IPS-NIHi11 (cell line): ENCODE measurements at places on chromosomes 11 and 22.

DNA sequence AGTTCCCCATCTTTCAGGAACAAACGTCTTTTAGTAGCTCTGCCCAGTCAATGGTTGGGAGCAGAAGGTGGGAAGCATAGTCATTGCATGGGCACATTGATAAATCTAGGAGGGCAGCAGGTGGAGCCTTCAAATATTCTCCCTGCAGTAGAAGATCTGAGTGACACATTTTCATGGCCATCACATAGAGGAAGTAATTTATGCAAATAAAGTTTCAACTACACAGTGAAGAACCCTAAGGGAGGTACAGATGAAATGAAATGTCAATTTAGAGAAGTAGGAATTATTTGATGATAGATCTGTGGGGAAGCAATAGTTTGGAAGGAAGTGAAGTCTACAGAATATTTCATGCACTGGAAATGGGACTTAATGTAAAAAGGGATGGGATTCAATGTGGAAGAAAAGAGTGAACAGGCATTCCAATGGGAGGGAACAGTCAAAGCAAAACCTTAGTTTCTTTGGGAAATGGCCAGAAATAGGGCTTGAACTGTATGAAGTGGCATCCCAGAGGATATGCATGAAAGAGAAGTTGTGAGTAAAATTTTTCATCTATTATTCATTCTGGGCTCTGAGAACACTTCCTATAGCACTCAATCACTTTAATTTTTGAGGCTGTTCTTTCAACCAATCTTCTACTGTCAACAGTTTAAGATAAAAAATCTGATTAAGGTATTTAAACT lies 256.2 kb upstream of the LUZP2 start:
- no peak for DNase-seq

DNA sequence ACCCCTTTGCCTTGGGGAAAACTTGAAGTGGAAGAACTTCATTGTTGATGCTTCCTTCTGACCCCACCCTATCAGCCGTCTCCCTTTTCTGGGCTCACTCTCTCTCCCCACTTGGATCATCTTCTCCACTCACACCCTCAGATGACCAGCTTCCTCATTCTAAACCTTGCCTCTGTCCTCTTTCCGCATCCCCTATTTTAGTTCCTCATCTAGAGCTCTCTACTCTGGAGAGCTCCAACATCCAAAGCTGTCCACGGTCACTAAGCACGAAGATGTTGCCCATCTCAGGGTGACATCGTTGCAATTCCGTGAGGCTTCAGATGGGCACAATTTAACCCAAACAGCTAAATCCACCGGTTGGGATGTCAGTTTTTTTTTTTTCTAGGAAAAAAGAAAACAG lies 31.6 kb upstream of the ME3 start:
- no peak for DNase-seq

GRCh38 chr11:106848526-106848925 lies 169.8 kb downstream of the GUCY1A2 start:
- no peak for DNase-seq

DNA sequence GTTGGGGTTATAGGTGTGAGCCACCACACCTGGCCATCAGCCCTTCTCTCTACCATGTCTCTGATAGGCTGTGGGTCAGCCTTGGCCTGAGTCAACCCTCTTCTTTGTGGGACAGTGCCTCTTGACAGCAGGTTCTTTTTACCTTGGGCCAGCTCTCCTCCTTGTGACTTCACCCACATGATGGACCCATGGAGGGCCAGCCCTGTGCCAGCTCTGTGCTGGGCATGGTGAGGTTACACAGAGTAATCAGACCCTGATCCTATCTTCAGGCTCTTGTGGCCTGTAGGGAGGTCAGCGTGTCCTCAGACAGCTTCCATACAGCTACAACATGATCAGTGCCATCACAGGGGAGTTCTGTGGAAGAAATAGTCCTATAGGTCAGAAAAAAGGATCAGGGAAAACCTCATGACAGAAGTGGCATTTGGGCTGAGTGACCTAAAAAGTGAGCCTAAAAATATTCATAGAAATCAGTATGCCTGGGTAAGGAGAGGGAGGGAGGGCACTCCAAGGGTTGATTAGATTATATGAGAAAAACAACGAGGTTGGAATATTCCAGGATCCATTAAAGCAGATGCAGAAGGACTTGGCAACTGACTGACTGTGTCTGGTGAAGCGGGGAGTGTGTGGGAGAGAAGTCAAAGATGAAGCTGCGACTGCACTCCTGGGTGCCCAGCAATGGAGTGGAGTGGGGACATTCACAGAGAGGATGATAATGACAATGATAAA lies 17.1 kb downstream of the OTOG start:
- DNase-seq, result no peak

DNA sequence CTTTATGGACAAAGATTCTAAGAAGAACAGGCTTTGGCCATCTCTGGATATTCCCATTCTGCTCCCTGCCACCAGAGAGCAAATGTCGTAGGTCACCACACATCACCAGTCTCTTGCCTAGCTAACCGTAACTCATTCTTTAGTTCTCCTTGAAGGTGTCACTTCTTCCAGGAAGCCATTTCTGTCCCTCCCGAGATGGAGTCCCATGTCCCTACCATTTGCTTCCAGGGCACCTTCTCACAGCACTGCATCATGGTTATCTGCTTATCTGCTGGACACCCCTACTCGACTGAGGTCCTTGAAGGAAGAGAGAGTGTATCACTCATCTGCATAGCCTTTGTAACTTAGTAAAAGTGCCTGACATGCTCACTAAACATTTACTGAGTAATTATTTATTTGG lies 47.6 kb downstream of the FAM83F start:
- no peak for DNase-seq

DNA sequence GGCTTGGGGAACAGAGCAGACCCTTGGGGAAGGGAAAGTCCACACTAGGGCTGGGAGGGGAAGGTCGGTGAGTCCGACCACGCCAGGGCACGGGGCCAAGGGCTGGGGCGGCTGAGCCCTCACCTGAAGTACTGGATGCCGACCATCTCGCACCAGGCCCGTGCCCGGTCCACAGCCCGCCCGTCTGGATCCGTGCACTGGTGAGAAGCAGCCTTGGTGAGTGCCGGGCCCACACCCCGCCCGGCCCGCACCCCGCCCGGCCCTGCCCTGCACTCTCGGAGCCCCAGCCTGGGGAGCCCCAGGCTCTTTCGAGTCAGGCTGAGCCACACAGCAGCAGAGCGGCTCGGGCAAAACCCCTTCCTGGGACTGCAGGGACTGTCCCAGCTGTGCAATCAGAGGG lies 1.9 kb upstream of the BAIAP2L2 start:
- no peak for DNase-seq

- DNase-seq, result no peak
These were observed 22.9 kb upstream of the ABTB2 start for GRCh38 chr11:34380696-34381095.

GRCh38 chr11:118569670-118570069 lies 2.5 kb upstream of the ARCN1 start:
- no peak for DNase-seq

GRCh38 chr11:108819957-108820356 lies 155.1 kb downstream of the DDX10 start:
- no peak for DNase-seq

GRCh38 chr22:31954535-31955523 lies 10.5 kb downstream of the YWHAH start:
- no peak for DNase-seq

- peak; percentile 86 for DNase-seq
These were observed 18.1 kb upstream of the KLHL35 start for GRCh38 chr11:75450826-75451821.

- DNase-seq, result no peak
These were observed 98.2 kb upstream of the NNMT start for GRCh38 chr11:114197799-114198500.

DNA sequence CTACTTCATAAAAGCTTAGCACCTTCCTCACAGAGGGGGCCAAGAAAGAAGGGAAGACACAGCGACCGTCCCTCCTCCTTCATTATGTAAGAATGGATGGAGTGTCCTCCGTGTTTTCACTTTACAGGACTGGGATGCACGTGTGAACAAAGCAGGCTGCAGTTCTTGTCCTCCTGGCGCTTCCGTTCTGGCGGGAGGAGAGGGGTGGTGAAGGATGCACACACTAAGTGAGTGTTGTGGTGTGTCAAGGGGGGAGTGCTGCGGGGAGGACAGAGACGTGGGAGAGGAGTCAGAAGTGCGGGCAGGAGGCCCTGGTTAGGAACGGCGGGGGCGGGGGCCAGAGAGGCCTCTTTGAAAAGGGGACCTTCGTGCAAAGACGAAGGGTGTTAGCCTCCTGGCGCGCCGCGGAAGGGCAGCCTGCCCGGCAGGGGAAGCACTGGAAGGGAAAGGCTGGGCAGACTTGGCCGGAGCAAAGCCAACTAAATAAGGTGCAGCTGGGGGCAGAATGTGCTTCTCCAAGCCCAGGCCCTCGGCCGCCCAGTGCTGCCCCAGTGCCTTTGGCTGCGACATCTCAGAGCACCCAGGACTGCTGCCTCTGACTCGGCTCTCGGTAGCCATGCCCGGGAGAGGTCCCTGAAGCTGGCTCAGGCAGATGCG lies 27.0 kb upstream of the IGSF9B start:
- no peak for DNase-seq

DNA sequence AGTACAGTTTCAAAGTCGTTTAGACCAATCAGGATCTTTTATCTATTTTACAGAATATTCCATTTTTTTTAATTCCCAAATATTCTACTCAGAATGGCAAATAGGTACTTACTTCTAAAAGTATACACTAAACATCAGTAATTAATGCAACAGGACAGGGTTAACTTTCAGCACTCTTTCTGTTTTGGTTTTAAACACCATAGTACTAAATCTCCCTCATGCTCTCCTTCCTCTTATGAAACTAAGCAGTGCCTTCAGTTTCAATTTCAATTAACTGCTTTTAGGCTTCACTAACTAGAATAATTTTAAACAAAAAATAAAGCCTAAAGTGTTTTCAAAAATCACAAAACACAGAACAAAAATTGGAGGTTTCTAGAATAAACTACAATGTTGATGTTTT lies 57.9 kb downstream of the NOX4 start:
- no peak for DNase-seq

- no peak for DNase-seq
These were observed 18.4 kb downstream of the MTMR3 start for GRCh38 chr22:29901354-29901753.

GRCh38 chr11:114384487-114384886 lies 15.8 kb downstream of the C11orf71 start:
- DNase-seq, result no peak

- DNase-seq, result no peak
These were observed 20.0 kb downstream of the THY1 start for GRCh38 chr11:119403021-119403420.

DNA sequence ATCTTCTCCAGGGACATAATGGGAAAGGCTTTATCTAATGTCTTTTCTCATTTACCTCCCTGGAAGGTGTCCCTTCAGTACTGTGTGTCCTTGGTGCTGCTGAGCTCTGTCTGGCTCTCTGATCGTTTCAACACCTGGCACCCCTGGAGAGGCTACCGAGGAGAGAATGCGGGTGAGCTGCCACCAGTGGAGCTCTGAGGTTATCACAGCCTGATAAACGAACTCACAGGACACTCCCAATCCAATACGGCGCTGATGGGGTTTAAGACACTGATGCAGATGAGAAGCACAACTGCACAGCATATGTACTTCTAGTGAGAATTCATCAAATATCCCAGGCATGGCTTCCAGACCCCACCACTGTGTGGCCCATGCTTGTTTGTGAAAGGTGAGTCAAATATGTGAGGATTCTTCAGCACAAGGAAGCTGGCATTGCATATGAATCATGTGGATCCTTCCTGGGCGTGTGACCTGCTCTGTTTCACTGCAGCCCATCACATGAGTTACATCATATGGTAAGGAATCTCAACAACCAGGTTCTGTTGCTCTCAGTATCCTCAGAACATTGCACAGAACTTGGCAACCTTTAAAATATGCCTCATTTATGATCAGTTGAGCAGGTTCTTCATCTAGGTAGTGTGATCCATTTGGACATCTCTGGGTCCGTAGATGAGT lies 34.8 kb upstream of the VWA5A start:
- DNase-seq, result no peak

DNA sequence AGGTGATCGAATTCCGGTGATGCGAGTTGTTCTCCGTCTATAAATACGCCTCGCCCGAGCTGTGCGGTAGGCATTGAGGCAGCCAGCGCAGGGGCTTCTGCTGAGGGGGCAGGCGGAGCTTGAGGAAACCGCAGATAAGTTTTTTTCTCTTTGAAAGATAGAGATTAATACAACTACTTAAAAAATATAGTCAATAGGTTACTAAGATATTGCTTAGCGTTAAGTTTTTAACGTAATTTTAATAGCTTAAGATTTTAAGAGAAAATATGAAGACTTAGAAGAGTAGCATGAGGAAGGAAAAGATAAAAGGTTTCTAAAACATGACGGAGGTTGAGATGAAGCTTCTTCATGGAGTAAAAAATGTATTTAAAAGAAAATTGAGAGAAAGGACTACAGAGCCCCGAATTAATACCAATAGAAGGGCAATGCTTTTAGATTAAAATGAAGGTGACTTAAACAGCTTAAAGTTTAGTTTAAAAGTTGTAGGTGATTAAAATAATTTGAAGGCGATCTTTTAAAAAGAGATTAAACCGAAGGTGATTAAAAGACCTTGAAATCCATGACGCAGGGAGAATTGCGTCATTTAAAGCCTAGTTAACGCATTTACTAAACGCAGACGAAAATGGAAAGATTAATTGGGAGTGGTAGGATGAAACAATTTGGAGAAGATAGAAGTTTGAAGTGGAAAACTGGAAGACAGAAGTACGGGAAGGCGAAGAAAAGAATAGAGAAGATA lies at the start of gene MALAT1:
Gene MALAT1, plus strand, starts transcription at position 69 of the 736 bp plus-strand sequence.
- DNase-seq, result no peak

GRCh38 chr11:99020352-99021225 lies at the start of gene CNTN5:
TSS of gene CNTN5 (plus strand) at chr11:99020949.
- DNase-seq, result peak; percentile 49

- DNase-seq, result peak; percentile 49
These were observed 5.9 kb upstream of the GLB1L3 start for GRCh38 chr11:134270250-134270714.

- DNase-seq, result peak; percentile 89
These were observed 13.8 kb downstream of the PHLDB1 start for GRCh38 chr11:118621071-118621783.

GRCh38 chr22:17158568-17159503 lies at the start of gene HDHD5:
TSS of gene HDHD5 (minus strand) at chr22:17159277. CDS start at chr22:17159251, 26 bp downstream.
- DNase-seq, result peak; percentile 93

- no peak for DNase-seq
These were observed 5.1 kb downstream of the MB start for GRCh38 chr22:35611891-35612576.
